Cardiac muscle cell (in vitro differentiated cells and primary cell): ENCODE measurements at places on chromosomes 3 and 15. TPM values are rescaled to one million over a fixed set of nuclear protein-coding genes. Genes with fewer than 3 reads are reported as not detected.

GRCh38 chr3:50807266-50807665 lies 132.5 kb downstream of the DOCK3 start:
- no peak for DNase-seq
- no peaks in the 10 kb centered on the region for H3K4me1 ChIP-seq
- H3K36me3 ChIP-seq = no peaks in the 10 kb centered on the region
- no peak overlapping the region for H3K4me3 ChIP-seq
- no peaks in the 10 kb centered on the region for H3K27me3 ChIP-seq

- no peaks in the 10 kb centered on the region for H3K27me3 ChIP-seq
- H3K36me3 ChIP-seq = no peaks in the 10 kb centered on the region
- no peaks in the 10 kb centered on the region for H3K4me1 ChIP-seq
- no peak overlapping the region for H3K4me3 ChIP-seq
Observed at GRCh38 chr3:174336784-174337183, 522.4 kb upstream of the NAALADL2 start.

CLRN1 gene
- not detected in 2 replicates for total RNA-seq

GRCh38 chr3:79542-79941 lies 117.0 kb upstream of the CHL1 start:
- H3K36me3 ChIP-seq = no peaks in the 10 kb centered on the region
- no peak overlapping the region for H3K27ac ChIP-seq
- DNase-seq = no peak
- no peaks in the 10 kb centered on the region for H3K4me1 ChIP-seq
- H3K27me3 ChIP-seq = no peaks in the 10 kb centered on the region

DNA sequence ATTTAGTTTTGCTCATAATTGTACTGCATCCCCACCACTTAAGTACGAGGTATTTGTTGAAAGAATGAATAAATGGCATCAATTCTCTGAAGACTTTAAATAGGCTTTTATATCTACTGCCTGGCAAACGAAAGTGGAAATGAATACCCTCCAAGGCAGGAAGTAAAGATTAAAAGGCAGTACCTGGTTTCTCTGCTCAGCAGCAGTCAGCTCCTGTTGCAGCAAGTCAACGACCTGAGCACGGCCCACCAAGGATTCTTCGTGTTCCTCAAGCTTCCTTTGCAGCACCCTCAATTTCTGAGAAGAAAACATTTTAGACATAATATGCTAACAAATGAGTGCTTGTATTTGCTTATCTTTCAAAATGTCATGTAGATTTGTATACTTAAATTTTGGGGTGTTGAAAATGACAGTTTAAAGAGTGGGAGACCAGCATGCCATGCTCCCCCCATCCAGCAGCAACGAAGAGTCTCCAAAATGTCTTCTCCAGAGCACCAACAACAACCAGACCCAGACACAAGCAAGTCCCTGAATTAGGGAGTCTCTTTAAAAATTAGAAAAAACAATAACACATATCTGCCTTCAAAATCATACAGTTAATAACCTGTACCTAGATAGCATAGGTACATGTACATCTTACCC lies 31.2 kb downstream of the GOLGB1 start:
- no peaks in the 10 kb centered on the region for H3K27me3 ChIP-seq
- no peak for DNase-seq
- H3K4me3 ChIP-seq = no peak overlapping the region
- no peaks in the 10 kb centered on the region for H3K4me1 ChIP-seq

CDC25A gene
- 12.6 and 22.0 TPM in 2 replicates for total RNA-seq

DNA sequence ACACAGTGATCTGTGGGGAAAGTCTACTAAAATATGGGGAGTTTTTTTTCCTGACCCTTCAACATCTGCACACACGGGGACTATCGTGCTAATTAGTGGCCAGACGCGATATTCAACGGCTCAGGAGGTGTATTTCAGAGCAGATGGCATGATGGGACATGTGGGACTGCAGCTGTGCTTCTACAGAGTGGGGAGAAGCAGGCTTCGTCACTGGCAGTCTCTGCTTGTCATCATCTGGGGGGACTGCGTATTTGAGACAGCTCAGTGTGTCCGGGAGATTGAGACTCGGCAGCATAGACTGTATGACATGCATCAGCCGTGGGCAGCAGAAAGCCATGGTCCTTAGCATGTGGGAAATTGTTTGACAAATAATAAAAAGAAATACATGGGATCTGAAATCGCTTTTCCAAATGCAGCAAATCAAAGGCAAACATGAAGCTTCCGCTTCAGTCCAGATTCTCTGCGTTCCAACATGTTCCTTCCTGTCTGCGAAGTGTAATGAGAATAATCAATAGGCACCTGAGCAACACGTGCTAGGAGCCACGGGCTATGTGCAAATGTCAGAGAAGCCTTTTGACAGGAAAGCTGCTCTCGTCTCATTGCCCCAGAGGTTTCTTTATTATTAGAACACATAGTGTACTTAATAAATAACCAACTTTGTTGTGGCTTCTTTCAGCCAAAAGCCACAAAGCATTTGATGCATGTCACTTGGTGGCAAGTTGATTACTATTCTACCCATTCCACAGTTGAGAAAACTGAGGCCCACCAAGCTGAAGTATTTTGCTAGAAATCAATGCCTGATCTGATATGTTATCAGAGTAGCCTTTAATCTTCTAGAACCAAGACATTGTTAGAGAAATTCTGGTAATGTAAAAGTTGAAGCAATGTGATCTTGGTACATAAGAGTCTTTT lies 276.3 kb downstream of the RYR3 start:
- no peak overlapping the region for H3K4me3 ChIP-seq
- no peak overlapping the region for H3K27ac ChIP-seq
- H3K4me1 ChIP-seq = no peaks in the 10 kb centered on the region

GRCh38 chr3:189977174-189977573 lies 143.5 kb downstream of the P3H2 start:
- peaks cover 11% of the 10 kb centered on the region for H3K36me3 ChIP-seq
- H3K27me3 ChIP-seq = no peaks in the 10 kb centered on the region
- no peak overlapping the region for H3K27ac ChIP-seq
- no peaks in the 10 kb centered on the region for H3K4me1 ChIP-seq
- no peak for DNase-seq
- no peak overlapping the region for H3K4me3 ChIP-seq

GRCh38 chr3:32084870-32085269 lies 21.6 kb upstream of the GPD1L start:
- no peak overlapping the region for H3K27ac ChIP-seq
- H3K36me3 ChIP-seq = no peaks in the 10 kb centered on the region
- H3K4me3 ChIP-seq = no peak overlapping the region
- H3K27me3 ChIP-seq = no peaks in the 10 kb centered on the region
- DNase-seq = no peak
- no peaks in the 10 kb centered on the region for H3K4me1 ChIP-seq

DNA sequence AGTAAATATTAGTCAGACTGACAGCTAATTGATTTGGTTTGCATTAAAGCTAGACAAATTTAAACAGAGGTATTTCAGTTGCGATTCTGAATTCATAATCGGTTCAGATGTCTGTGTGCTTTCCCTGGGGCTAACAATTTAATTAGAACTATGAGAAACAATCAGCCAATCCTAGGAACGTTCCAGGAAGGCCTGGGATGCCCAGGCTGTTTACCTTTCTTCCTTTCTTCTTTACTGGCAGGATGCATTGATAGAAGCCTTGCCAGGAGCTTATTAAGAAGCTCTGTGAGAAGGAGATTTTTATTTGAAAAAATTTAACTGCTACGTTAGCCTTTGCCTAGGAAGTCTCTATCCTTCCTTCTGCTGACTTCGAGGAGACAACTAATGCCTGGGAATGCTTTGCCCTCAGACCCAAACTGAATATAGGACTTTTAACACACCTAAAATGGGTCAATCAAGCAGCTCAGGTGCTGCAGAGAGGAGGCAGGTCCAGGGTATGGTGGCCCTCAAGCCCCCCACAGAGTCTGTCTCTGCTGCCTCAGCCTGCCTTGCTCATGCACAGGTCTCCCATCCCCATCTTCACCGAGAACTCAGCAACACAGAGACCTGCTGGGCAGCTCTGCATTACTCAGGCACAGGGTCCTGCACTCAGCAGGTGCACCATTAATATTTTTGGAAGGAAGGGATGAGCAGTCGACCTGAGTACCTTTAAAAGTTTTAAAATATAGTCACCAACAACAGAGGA lies 48.5 kb downstream of the PCSK6 start:
- no peaks in the 10 kb centered on the region for H3K4me1 ChIP-seq
- H3K27me3 ChIP-seq = no peaks in the 10 kb centered on the region
- H3K36me3 ChIP-seq = no peaks in the 10 kb centered on the region
- H3K4me3 ChIP-seq = no peak overlapping the region
- no peak overlapping the region for H3K27ac ChIP-seq
- no peak for DNase-seq

- no peak overlapping the region for H3K27ac ChIP-seq
- H3K36me3 ChIP-seq = no peaks in the 10 kb centered on the region
- H3K4me1 ChIP-seq = peaks cover 2% of the 10 kb centered on the region
Observed at GRCh38 chr3:107411056-107411455, 33.8 kb downstream of the CCDC54 start.

DNA sequence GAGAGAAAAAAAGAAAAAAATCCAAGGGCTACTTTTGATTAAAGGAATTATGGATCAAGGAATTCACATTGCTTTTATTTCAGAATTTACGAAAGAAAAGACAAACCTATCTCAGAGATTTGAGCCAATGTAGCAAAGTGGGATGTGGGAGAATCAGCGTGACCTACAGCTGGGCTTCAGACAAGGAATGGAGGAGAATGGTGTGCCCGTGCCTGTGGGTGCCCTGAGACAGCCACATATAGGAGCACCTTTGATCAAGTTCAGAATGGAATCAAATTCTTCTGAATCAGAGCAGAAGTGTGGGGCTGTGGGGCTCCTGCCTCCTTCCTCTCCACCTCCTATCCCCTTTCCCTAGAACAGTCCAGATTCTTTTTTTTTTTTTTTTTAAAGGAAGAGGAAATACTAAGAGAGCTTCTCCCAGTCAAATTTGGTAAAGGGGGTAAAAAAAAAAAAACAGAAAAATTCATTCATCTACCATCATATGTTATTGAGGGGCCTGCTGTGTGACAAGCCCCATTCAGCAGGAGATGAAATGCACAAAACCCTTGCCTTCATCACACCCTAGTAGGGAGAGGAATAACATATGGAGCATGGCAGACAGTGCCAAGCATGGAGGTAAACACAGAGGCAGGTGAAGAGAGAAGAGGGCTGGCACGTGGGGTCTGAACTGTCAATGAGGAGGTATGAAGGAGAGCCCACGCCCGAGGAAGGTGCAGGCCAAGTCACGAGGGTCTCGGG lies 25.0 kb upstream of the MUSTN1 start:
- no peaks in the 10 kb centered on the region for H3K4me1 ChIP-seq
- no peaks in the 10 kb centered on the region for H3K27me3 ChIP-seq
- DNase-seq = no peak
- no peaks in the 10 kb centered on the region for H3K36me3 ChIP-seq
- H3K4me3 ChIP-seq = no peak overlapping the region

EIF4E3 gene
- 1.6 and 4.3 TPM in 2 replicates for total RNA-seq

- no peaks in the 10 kb centered on the region for H3K27me3 ChIP-seq
- DNase-seq = no peak
- H3K36me3 ChIP-seq = no peaks in the 10 kb centered on the region
- H3K27ac ChIP-seq = no peak overlapping the region
- H3K4me3 ChIP-seq = no peak overlapping the region
Observed at GRCh38 chr3:41508063-41508696, 308.9 kb downstream of the CTNNB1 start.

NFKBIZ gene
- 75.5 and 86.5 TPM in 2 replicates for total RNA-seq

RAB8B gene
- total RNA-seq = 8.0 and 12.4 TPM in 2 replicates

DNA sequence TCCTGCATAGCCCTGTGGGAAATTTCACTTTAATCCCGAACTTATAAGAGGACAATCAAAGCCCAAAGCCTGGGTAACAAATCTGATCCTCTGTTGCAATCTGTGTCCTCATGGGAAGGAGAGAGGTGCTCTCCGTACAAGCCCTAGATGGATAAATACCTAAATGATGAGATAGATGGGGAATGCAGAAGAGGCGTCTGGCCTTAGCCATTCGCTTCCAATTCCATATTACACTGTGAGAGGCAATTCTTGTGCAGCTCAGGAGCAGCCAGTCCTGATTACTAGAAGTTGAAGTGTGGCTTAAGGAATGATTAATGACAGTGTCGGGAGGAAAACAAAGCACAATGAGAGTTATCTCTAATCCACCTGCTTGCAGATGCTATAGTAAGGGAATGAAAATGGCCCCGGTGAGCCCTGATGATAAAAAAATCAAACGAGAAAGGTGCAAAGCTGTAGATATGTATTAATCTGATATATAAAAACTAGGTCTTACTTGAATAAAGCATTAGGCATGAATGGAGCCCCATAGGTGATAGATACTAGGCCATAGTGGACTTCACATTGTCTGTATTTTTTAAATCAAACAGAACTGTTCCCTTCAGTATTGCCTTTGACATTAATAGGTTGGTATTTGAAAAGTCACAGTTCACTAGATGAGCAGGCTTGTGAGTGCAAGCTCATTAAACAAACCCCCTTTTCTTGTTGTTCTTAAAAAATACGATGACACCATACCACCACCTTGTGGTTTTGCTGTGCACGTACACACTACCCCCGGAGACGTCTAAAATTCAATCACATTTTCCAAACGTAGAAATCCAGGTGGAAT lies 54.2 kb upstream of the TMCO5A start:
- peak; percentile 66 for DNase-seq
- no peak overlapping the region for H3K4me3 ChIP-seq
- peaks cover 14% of the 10 kb centered on the region for H3K4me1 ChIP-seq
- no peaks in the 10 kb centered on the region for H3K27me3 ChIP-seq
- peak overlapping the region; percentile 49 for H3K27ac ChIP-seq
- H3K36me3 ChIP-seq = no peaks in the 10 kb centered on the region

BDH1 gene
- 13.4 and 21.4 TPM in 2 replicates for total RNA-seq

- no peak for DNase-seq
- peaks cover 15% of the 10 kb centered on the region for H3K4me1 ChIP-seq
Observed at GRCh38 chr3:63230146-63230545, 48.0 kb upstream of the SYNPR start.

DNA sequence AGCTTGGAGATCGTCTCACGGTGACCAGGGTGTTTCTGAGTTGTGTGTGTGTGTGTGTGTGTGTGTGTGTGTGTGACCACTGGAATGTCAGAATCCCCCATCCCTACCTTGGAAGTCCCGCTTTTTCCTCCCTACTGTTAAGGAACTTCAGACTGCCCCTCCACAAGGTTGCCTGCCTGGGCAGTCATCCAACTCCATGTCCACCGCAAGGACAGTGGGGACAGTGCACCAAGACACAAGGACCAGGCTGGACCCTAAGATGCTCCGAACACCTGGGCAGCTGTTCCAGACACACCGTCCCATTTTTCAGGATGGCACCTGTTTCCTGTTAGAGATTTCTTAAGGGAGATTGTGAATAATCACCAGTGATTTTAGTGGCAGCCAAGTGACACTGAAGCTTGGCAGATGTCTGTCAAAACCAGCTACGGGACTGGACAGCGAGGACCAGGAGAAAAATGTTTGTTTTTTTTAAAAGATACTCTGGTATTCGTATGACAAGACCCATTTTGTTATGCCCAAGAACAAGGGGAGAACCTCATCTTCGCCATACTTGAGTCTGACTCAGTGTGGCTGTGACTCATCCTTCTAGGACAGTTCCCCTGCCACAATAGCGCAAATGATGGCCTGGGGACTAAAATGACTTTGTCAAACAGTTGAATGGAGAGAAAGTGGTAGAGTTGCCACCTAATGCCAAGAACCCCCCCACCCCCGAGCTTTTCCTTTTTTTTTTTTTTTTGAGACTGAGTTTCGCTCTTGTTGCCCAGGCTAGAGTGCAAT lies 15.5 kb downstream of the PAQR9 start:
- H3K27me3 ChIP-seq = no peaks in the 10 kb centered on the region
- no peaks in the 10 kb centered on the region for H3K36me3 ChIP-seq
- H3K4me3 ChIP-seq = no peak overlapping the region
- H3K27ac ChIP-seq = no peak overlapping the region

ROPN1 gene
- not detected in 2 replicates for total RNA-seq

RABL3 gene
- total RNA-seq = 12.5 and 16.6 TPM in 2 replicates

GRCh38 chr3:59764171-59764570 lies 714.3 kb upstream of the CFAP20DC start:
- no peak overlapping the region for H3K27ac ChIP-seq
- H3K27me3 ChIP-seq = no peaks in the 10 kb centered on the region
- no peak overlapping the region for H3K4me3 ChIP-seq
- H3K36me3 ChIP-seq = no peaks in the 10 kb centered on the region
- H3K4me1 ChIP-seq = no peaks in the 10 kb centered on the region

ABCC5 gene
- total RNA-seq = 56.2 and 68.8 TPM in 2 replicates
